ENCODE measurements at places on chromosomes 3 and 15. TPM values are rescaled to one million over a fixed set of nuclear protein-coding genes. Genes with fewer than 3 reads are reported as not detected.

The CLDN16 gene
- total RNA-seq, result 0.06 TPM

The GOLGA6B gene
- total RNA-seq, result not detected

The LMAN1L gene
- not detected for total RNA-seq

The TERB2 gene
- not detected for total RNA-seq

The MME gene
- not detected for total RNA-seq

The NR1I2 gene
- not detected for total RNA-seq

All from A549 treated with CpdA at 1 μM for 4 hours (cell line).